Stimulated activated CD4-positive, alpha-beta T cell treated with anti-CD3 and anti-CD28 coated beads, Interleukin-1b, Interleukin-23, amount 100 ng/mL, for 1 hour (primary cell): ENCODE measurements at places on chromosomes 12 and 14.
A peak's percentile ranks its signal among the peaks of the same experiment; 100 is the strongest.

DNA sequence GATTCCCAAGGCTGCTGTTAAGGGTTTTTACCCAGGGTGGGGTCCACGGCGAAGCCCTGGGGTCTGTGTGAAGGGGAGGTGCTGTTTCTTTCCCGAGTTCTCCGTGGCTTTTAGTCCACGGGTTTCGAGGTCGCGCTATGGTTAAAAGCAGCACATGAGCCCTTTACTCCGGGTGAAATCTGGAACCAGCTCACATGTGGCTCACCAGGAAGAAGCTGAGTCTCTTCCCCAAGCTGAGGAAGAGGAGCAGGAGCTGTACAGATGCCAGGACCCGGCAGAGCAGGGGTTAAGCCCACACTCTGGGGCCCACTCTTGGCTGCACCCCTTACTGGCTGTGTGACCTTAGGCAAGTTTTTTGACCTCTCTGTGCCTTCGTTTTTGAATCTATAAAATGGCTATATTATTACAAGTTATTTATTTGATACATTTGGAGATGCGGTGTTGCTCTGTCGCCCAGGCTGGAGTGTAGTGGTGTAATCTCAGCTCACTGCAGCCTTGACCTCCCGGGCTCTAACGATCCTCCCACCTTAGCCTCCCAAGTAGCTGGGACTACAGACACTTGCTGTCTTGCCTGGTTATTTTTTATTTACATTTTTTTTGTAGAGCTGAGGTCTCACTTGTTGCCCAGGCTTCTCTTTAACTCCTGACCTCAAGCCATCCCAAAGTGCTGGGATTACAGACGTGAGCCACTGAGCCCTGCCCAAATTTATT lies 266.3 kb downstream of the AACS start:
- no peak for DNase-seq

GRCh38 chr12:116478243-116478773 lies 80.9 kb upstream of the MAP1LC3B2 start:
- no peak for DNase-seq

- no peak for DNase-seq
Measured at GRCh38 chr12:88691811-88692210, 111.5 kb upstream of the KITLG start.

DNA sequence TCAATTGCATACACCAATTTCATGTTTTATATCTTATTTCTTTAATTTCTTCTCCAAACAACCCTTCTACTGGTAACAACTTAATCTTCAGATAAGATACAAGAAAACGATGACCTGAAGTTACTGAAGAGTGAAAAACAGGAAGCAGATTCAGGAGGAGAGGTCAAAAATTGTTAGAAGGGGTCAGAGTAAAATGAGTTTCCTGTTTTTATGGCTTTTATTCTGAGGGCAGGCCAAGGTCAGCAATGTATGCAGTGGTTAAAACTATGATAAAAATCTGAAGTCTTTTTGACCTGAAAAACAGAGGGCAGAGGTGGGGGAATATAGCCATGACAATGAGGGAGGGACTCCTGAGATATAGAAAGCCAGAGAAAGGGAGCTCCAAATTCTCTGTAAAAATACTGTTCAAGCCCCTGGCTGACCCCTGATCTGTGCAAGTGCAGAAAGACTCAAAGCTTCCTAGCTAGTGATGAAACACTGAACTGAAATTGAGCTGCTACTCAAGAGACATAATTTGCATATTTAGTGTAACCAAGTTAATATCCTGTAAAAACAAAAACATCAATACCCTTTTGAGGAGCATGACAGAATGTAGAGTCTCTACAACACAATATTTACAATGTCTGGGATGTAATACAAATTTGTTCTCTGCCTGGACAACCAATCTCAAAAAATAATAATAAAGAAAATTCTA lies 514.3 kb upstream of the SEL1L start:
- no peak for DNase-seq

DNA sequence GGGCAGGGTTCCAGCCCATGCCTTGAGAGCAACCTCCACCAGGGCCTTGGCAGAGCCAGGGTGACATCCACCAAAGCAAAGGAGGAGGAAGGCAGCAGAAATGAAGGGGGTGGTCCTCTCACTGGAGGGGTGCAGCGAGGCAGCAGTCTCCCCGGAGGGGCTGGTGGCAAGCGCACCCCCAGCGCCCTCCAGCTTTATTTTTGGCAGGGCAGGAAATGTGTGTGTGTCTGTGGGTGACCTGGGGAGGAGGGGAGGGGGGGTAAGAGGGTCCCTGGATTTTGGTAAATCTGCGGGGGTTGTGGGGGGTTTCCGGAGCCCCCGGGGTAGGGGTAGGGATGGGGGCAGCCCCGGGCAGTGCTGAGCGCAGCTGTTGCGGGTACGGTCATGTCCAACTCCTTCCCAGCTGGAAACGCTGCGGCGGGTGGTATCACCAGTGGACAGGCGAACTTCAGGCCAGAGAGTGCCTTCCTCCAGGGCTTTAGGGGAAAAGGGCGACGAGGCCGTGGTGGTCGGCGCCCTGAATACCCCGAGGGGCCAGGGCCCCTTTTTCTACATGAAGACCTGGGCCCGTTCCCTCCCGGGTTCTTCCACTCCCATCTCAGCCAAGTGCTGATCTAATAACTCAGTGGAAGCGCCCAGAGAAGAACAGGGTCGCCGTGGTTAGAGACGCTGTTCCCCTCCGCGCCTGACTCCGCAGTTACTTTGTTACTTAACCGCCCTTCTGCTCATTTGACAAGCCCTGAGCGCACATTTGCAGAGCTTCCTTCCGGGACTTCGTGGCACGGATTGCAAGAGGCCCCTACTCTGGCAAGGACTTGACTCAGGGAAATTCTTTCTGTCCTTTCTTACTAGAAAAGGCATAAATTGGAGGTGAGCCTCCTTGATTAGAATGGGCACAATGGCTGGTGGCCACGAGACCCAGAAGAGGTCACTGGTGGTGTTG lies 55.2 kb downstream of the FOS start:
- peak; percentile 19 for DNase-seq

- no peak for DNase-seq
Measured at GRCh38 chr12:39538679-39539104, 80.9 kb downstream of the ABCD2 start.

DNA sequence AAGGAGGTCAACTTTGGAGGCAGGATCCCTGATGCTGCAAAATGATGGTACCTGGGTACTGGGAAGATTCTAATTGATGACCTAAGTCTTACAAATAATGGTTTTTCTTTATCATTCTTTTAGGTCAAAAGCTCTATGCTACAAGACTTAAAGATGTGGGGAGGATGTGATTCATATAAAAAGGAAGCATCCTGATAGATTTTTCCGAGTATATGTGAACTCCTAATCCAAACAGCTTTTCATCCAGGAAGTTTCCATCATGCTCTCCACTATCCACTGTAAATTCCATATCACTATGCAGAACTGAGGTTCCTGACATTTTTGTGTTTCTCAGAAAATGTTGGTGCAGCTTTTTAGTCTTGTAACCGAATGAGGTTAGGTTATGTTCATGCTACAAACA lies 293.2 kb downstream of the PAWR start:
- DNase-seq, result no peak

GRCh38 chr14:57199921-57200320 lies 68.8 kb downstream of the EXOC5 start:
- DNase-seq, result no peak

DNA sequence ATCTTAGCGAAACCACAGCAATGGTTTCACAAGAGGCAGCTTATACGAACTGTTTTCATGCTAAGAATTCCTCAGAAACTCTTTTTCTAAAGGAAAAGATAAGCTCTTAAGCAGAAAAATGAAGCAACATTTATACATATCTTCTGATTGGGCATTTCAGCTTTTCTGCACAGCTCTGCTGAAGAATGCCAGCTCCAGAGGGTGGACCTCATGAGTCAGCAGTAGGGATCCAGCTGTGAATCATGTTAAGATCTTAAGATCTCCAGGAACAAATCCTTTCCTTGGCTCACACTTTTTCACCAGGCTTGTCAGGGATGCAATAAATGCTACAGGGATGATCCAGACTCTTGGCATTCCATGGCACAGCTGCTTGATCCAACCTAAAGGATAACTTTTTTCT lies 477.1 kb upstream of the CCDC196 start:
- DNase-seq, result no peak
